ENCODE measurements at places on chromosomes 1 and 21.

GRCh38 chr1:15836772-15837669 is 10.5 kb upstream of the SPEN start:
- no peak for DNase-seq

DNA sequence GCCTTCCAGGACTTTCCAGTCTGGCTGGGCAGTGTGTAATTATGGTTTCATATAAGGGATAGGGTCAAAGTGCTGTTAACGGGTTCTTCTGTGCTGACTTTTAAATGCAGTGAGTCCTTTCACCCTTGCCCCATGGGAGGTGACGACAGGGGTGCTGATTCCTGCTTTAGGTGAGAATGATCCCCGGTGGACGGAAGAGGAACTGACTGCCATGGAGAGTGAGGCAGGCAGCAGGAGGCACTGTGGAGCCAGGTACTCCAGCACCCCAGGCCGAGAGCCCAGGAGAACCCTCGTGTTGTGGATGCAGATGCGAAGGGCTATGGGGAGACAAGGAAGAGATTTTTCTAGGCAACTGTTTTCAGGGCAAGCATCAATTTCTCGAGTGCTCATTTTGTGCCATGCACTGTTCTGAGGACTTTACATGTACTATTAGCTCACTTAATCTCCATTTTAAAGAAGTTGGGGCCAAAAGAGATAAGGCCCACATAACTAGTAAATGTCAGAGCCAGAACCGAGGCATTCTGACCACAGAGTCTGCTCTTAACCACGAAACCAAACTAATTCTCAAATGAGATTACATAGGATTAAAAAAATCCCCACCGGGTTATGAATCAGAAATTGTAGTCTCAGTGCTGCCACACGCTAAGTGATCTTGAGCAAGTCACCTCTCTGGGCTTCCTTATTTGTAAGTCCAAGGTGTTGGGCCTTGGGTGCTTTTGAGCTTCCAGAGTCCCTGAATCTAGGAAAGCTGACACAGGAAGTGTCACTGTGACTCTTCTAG is 28.2 kb downstream of the STPG1 start:
- DNase-seq: no peak

GRCh38 chr21:41894511-41894910 is 15.4 kb upstream of the PRDM15 start:
- no peak for DNase-seq

DNA sequence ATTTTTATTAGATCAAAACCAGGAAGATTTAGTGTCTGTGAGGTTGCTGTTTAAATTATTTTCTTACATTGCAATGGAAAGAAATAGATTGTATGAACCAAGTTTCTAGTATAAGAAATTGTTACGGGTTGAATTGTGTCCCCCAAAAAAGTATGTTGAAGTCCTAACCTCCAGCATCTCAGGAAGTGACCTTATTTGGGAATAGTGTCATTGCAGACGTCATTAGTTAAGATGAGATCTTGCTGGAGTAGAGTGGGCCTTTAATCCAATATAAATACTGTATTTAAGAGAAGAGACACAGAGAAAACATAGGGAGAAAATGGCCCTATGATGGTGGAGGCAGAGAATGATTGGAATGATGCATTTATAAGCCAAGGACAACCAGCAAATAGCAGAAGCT is 188.7 kb upstream of the SAMSN1 start:
- DNase-seq: no peak

DNA sequence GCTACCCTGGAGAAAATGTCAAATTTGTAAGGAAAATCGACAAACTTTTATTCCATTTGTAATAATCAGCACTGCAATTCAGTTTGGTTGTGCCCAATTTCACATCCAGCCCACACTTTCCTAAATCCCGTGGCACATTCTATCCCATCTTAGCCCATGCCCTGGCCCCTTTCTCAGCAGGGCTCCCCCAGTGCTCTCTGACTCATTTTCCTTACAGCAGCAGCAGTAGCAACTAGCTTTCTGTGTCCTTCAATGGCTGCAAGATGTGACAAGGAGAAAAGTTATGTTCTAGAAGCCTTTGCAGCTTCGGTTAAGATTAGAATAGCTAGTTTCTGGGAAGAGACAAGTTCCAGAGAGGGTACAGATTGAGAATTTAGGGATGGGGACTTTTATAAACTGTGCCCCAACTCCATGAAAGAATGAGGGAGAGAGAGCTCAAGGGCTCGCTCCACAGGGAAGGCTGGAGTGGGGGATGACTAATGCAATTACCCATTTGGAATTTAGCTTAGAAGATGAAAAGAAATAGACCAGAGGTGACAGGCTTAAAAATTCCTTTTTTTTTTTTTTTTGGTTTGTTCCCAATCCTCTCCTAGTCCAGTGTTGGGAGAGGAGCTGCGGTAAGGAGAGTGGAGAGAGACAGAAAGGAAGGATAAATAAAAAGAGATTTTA is 47.0 kb upstream of the POU2F1 start:
- no peak for DNase-seq

DNA sequence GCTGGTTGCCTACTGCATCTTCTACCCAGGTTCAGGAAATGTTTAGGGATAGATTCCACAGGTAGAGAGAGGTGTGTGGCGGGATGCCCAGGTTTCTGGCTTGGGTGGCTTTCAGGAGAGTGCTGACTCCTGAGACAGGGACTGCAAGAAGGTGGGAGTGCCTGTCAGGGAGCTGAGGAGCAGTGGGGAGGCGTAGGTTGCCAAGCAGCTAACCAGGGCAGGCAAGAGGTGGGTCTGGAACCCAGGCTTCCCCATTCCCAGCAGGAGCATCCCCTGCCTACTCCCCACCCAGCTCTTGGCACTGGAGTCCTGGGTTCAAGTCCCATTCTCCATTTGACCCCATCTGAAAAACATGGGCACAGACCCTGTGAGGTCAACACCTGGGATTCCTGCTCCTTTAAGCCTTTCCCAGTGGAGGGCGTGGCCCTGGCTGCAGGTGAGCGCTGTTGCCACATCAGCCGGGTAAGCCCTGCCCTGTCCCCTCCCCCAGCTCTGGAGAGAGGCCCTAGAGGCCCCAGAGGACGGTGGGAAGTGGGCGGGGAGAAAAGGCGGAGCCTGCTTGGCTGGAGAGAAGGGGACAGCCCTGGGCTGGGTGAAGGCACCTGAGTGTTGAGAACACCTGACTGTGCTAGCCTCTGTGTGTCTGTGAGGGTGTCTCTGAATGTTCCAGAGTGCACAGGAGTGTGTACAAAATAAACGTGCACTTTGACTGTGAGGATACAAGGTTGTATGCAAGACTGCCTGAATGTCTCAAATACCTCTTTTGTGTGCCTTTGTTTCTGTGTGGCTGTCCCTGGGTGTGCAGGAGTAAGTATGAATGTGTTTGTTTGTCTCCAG is 14.0 kb upstream of the SYNC start:
- peak; percentile 97 for DNase-seq

- no peak for DNase-seq
Measured at GRCh38 chr1:55524006-55524405, 308.8 kb upstream of the USP24 start.

DNA sequence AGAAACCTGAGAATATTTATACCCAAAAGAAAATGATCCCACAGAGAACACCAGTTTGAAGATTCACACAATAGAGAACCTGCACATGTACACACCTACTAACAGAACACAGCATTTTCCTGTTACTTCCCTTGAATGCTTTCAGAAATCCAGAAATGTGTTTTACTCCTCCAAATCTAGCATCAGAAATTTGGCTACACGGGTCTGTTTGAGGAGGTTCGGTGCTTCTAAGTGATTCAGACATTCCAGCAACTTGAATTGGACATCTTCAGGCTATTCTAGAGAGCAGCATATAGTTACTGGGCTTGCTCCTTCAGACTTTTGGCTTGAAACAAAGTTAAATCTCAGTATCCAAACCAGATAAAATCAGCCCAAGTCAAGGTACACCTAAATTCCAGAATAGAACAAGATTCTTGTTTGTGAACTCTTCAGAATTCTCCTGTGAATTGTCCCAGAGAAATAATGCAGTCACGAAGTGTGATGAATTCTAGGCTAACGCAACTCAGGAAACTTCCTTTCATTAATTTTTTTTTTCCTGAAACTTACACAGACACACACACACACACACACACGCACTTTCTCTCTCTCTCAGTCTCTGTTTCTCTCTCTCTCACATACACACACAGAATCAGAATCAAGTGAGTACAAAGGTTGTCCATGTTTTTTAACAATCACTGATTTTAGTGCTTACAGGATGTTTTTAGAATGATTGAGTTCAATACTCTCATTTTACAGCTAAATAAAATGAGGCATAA is 278.4 kb upstream of the SNX7 start:
- no peak for DNase-seq

GRCh38 chr1:152419917-152420316 is 5.9 kb upstream of the CRNN start:
- no peak for DNase-seq

DNA sequence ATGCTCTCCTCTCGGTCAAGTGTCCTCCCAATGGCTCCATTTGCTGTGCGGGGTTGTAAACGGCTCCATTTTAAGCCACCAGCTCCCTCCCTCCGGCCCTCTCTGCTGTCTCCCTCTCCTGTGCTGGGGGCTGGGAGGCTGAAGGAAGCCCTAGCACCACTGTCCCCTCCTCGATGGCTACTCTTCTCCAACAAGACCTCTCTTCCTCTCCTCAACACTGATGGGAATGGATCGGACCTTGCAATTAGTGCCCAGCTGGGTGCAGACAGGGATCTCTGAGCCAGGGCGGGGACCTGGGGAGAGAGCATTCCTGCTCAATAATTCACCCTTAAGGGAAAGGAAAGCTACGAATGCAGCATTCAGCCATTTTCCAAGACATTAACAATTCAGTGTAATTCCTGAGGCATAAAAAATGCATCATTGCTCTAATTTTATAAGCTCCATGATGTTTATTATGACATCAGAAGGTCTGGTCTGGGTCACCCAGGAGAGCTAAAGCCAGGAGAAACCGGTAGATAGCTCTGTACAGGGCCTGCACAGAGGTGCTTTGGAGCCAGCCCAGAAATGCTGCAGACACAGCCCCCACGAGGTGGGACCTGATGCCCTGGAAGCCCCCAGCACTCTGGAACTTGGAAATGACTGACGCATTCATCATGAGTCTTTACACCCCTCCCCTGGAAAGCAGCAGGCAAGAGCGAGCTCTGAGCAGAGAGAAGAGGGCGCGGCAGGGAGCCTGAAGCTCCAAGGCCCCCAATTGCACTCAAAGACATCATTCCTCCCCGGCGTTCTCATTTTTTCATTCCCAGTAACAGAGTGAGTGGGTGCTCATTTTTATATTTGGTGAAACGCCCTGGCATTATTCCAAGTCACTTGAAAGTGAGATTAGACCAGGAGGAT is 76.2 kb upstream of the VAMP3 start:
- no peak for DNase-seq

- DNase-seq: no peak
Measured at GRCh38 chr1:234458352-234459017, 20.5 kb downstream of the TARBP1 start.

DNA sequence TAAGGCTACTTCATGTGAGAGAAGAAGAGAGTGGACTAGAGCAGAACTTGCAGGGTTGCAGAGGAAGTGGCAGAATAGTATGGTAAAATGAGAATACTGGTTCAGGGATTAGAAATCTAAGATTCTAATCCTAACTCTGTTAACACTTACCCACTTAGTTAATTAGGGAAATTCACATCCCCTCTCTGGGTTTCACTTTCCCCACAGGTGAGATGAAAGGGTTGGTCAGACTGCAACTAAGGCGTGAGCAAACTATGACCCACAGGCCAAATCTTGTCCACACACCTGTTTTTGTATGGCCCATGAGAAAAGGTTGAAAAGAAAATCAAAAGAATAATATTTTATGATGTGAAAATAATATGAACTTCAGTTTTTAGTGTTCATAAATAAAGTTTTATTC is 117.5 kb downstream of the MACF1 start:
- no peak for DNase-seq

GRCh38 chr1:43934101-43934985 is 742 bp downstream of the ARTN start:
- peak; percentile 52 for DNase-seq

DNA sequence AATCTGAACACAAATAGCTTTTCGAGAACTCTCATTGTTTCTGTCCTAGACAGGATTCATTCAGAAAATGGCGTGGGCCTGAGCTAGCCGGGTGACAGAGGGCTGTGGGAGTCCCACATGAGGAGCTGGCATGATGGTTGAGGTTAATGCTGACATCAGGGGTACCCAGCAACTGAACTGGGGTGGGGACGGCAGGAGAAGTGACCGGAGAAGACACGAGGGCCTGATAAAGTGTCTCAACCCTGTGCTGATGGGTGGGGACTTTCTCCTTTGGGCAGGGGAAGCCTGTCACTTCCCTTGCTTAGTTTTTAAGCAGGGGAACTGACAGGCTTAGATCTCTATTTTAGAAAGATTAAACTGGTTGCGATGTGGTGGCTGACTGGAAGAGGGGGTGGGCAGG is 14.6 kb downstream of the CHIT1 start:
- no peak for DNase-seq

- no peak for DNase-seq
Measured at GRCh38 chr1:116951200-116951935, 41.7 kb downstream of the PTGFRN start.

- no peak for DNase-seq
Measured at GRCh38 chr1:105004515-105004914, 1254.8 kb downstream of the AMY1C start.

- no peak for DNase-seq
Measured at GRCh38 chr1:170402476-170403311, 129.3 kb upstream of the GORAB start.

GRCh38 chr1:64107118-64107519 is 96.3 kb upstream of the UBE2U start:
- no peak for DNase-seq

DNA sequence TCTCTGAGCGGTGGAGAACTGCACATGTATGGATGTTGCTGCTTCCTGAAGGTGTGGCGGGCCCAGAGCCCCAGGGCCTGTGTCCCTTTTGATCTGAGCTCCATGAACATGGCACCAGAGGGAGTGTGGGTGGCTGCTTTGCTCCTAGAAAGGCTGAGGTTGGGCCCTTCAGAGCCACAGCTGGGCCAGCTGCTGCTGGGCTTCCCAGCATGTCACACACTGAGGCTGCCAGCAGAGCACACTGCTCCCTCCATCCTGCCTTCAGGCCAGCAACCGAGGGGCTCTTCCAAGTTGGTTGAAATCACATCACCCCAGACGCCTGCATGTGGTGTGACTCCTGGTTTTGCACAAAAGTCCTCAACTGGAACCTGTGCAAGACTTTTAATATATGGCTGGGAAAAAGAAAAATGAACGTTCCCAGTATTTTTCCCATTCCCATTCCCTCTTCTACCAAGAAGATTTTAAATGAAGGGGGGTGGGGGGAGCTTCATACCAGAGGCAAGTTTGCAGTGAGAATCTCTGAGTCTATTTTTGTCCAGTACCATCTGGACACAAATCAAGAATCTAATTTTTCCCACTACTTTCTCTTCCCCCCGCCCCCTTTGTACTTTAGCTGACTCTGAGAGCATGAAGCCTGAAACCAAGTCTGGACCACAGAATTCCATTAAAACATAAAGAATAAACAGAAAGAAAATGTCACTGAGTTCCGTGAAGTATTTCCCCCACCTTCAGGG is 26.2 kb upstream of the NGF start:
- DNase-seq: no peak
